ENCODE measurements at places on chromosomes 11 and 22.

DNA sequence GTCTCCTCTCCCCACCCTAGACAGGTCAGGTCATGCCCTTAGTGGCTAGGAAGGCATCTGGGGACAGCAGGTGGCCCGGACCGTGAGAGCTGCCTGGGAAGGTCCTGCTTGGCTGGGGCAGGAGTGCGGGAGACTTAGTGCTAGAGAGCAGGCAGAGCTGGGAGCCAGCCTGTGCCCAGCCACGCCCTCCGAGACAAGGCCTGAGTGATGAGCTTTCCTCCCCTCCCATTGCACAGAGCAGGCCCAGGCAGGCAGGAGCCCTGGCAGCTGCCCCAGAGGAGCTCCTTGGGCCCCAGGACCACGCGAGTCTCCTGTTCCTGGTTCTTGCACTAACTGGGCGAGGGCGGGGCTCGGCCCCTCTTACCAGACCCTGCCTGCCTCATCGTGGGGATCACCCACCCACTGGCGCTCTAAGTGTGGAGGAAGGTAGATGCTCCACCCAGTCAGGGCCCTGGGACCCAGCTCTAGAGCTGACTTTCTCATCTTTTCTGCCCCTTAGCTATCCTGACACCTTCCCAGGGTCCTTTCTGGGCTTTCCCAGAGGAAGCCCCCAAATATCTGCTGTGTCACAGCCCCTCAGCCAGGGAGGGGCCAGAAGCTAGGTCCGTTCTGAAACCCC, 44.9 kb downstream of the MACROD1 start:
- no peak for DNase-seq

- DNase-seq = no peak
These were observed 100.6 kb downstream of the WNT7B start for GRCh38 chr22:45876136-45877035.

DNA sequence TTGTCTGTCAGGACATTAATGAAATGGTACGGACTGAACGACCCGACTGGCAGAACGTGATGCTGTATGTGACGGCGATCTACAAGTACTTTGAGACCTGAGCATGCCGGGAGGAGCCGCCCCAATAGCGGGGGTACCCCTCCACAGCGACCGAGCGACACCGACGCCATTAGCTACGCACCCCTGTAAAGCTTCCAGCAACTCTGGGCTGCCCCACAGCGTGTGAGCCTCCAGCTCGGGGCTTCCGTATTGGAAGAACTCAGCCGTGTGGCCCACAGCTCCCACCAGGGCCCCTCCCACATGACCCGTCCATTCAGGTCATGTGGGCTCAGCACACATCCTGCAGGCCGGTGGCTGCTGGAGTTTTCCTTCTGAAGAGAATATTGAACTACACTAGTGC, 12.9 kb upstream of the ADORA2A start:
- no peak for DNase-seq

- DNase-seq = no peak
These were observed 265.7 kb downstream of the JRKL start for GRCh38 chr11:96655474-96655873.

GRCh38 chr11:48093795-48094642, 113.7 kb downstream of the PTPRJ start:
- DNase-seq = no peak

DNA sequence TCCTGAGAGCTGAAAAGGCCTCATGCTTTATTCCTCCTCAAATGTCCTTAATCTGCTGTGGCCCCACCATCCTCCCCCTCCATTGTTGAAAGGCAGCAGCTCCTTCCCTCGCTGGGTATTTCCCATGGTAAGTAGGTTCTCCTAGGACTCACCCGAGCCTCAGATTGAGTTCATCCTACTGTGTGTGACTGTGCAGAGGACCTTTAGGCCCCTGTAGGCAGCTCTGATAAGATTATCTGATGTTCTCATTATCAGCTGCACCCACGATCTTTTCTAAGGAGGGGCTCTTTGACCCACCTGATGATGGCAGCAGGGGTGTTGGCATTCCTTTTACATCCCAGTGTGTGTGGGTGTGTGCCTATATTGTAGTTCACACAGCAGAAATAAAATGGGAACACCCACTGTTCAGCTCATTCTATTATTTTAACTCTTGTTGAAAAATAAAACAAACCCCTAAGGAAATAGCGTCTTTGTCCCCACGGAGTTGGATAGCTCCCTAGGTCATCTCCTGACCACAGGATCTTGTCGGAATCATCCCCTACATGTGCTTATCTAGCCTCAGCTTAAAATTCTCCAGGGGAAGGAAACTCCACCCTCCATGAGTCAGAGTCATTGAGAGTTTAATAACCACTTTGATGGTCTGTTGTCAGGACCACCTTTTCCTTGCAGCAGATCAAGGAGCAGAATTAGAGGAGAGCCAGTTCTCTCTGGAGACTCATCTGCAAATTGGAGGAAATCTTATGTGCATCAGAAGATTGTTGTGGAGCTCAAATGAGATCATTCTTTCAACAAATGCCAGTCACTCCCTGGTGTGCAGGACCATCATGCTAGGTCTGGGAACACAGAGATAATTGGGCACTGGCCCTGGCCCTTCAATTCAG, 19.3 kb downstream of the ENDOD1 start:
- no peak for DNase-seq

DNA sequence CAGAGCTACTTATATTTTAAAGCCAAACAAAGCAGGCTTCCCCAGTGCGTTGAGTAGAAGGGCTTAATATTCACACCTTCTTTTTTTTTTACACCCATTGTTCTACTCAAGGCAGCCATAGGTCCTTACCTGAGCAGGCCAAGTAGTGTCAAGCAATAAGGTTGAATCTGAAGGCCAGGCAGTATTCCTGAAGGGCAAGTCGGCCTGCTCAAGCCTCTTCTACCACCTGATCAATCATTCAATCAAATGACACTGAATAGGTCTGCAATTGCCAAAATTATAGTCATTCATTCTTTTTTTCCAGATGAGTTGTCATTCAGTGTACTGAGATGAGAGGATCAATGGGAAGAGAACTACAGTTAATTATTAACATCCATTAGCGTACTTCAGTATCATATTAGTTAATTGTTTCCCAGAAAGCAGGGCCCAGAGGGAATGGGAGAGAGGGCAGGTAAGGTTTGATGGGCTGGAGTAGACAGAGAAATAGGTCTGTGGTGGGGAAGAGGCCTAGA, 11.9 kb upstream of the PPP2R1B start:
- DNase-seq = no peak

DNA sequence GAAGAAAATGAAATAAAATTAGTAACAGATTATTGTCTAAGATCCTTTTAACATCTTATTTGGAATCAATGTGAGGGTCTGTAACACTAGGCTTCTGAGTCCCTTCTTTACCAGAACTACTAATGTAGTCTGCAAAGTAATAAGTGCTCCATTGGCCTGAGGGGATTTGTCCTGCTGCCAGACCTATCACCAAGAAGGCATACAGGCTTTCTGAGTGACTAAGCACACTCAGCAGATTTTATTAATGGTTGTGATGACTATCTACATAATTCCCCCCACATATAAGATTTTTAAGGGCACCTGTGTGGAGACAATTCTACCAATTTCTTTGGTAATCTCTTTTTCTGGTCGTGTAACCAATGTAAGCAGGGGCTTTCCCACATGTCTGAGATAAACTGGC, 365.0 kb upstream of the FAT3 start:
- DNase-seq = no peak

DNA sequence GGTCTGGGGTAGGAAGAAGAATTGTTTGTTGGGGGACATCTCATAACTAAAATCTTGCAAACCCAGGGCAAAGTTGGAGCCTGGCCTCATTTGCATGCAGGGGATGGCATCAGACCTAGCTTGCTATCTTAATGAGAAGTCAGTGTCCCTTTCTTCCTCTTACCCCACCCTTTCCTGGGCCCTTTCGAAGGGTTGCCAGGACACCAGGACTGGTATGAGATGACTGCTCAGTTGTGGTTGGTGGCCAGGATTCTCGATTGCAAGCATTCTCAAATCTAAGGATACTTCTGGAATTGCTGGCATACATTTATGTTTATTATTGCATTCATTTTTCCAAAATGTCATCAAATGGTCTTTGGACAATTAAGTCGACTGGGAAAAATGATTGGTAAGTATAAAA, 131.0 kb downstream of the SLC1A2 start:
- DNase-seq = no peak

GRCh38 chr11:133576351-133576750, 44.0 kb upstream of the OPCML start:
- DNase-seq = no peak

- DNase-seq = no peak
These were observed 16.2 kb downstream of the TSPAN4 start for GRCh38 chr11:858762-859339.

- DNase-seq = peak; percentile 76
These were observed at the start of gene TTC17 for GRCh38 chr11:43358801-43359421. Gene TTC17, plus strand, starts transcription at chr11:43358920. Its CDS starts 35 bp downstream, at chr11:43358955.

DNA sequence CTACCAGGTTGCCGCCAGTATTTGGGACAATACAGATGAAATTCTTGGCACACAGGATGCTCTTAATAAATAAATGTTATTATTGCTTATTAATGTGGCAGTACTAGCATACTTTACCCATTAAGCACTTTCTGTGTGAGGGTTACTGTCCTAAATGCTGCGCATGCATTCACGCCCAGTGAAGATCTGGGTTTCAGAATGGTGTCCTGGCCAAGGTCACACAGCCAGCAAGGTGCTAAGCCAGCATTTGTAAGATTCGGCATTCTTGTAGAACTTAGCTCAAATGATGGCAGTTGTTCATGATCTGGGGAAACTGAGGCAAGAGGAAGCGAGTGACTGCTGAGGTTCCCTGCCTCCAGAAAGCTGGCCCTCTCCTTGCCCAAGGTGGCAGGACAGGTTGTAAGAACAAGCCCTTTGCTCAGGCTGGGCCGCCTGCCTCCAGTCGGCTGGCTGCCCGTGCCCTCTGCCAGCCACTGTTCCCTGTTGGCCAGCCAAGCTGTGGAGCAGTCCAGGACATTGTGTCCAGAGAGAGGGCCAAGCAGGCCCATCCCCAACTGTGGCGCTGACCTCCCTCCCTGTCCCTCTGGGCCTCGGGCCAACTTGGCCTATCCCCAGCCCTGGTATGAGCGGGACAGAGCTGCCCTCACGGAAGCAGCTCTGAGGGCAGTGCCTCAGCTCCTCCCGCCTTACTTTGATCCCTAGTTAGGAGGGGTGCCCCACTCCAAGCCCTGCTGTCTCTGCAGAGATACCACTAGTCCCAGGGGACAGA, 28.8 kb downstream of the TOB2 start:
- no peak for DNase-seq

DNA sequence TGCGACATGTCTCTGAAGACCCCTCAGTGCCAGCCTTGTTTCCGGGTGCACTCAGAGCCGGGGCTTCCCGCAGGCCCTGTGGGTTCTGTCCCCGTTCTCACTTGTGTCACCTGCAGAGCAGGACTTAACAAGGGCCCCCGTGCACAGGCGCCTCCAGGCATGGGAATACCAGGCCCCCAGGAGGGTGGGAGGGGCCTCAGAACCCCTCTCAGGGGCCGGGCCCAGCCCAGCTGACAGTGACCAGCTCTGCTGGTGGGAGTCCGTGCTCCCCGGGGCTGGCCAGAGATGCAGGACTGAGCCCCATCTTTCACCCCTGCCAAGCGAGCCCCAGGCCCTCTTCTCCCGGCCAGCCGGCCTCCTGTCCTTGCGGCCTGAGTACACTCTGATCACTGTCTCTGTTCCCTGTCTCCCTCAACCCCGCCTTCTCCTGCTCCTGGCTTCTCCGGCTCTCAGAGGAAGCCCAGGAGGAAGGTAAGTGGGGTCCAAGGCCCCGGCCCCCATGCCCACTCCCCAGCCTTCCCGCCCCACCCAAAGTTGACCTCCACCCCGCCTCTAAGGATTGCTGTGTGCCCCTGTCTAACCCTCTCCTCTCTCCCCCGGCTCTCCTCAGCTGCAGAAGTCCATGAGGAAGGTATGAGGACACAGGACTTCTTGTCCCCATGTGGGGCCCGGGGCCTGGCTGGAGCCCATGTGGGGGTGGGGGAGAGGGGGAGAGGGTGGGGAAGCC, 5.3 kb downstream of the TNNT3 start:
- no peak for DNase-seq

- DNase-seq = no peak
These were observed 84.8 kb downstream of the SLC1A2 start for GRCh38 chr11:35334385-35335090.

DNA sequence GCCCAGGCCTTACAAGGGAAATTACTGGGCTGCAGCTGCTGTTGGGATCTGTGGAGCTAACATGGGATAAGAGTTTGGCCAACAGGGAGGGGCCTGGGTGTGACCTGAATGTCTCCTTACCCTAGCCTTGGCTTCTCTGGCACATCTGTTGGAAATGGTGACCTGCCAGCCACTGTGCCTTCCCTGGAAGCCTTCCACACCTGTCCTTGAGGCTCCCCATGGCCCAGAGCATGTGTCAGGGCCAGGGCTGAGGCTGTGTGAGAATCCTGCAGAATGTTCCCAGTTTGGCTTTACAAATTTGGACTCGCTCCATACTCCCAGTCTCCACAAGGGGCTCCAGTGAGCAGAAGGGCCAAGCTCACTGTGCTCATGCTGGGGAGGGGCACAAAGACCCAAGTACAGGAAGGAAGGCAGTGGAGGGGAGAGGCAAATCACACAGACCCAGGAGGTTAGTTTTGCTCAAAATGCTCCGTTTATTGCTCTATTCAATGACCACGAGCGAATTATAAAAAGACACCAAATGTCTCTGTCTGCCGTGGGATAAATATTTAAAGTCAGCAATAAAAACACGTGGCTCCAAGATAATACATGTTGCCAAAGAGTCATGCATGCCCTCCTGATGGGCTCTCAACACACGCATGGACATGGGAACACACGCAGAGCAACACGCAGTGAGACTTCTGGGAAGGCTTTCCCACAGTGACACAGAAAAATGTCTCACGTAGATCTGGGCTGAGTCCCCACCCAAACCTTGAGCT, 1.7 kb upstream of the IGSF22 start:
- no peak for DNase-seq

- DNase-seq = no peak
These were observed 22.1 kb downstream of the UEVLD start for GRCh38 chr11:18566406-18566805.

- DNase-seq = no peak
These were observed 87.1 kb downstream of the ADAMTS15 start for GRCh38 chr11:130535520-130535919.

GRCh38 chr22:22110548-22111266, 128.1 kb upstream of the TOP3B start:
- no peak for DNase-seq

GRCh38 chr11:120331301-120331996, 4.8 kb upstream of the ARHGEF12 start:
- DNase-seq = no peak

GRCh38 chr22:45496451-45496941, 6.2 kb upstream of the FBLN1 start:
- DNase-seq = no peak

GRCh38 chr11:65083134-65083833, 556 bp downstream of the CDCA5 start:
- DNase-seq = no peak
